ENCODE measurements at places on chromosomes 2 and 18.

DNA sequence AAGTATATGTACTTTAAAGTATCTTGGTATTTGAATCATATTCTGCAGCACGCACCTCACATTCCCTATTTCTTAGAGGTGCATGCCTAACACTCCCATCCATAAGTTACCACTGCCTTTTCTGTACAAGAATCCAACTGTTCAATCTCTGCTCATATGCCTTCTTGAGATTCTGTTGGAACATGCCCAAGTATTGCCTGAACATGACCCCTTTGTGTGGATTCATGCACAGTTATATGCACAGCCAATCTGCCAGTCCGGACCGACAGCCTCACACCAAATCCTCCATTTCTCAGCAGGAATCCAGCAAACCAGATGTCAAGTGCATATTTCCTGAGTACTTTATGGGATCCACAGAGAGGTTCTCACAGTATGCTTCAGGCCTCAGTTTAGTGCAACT is 222.0 kb downstream of the TMEM182 start:
- DNase-seq, result no peak

DNA sequence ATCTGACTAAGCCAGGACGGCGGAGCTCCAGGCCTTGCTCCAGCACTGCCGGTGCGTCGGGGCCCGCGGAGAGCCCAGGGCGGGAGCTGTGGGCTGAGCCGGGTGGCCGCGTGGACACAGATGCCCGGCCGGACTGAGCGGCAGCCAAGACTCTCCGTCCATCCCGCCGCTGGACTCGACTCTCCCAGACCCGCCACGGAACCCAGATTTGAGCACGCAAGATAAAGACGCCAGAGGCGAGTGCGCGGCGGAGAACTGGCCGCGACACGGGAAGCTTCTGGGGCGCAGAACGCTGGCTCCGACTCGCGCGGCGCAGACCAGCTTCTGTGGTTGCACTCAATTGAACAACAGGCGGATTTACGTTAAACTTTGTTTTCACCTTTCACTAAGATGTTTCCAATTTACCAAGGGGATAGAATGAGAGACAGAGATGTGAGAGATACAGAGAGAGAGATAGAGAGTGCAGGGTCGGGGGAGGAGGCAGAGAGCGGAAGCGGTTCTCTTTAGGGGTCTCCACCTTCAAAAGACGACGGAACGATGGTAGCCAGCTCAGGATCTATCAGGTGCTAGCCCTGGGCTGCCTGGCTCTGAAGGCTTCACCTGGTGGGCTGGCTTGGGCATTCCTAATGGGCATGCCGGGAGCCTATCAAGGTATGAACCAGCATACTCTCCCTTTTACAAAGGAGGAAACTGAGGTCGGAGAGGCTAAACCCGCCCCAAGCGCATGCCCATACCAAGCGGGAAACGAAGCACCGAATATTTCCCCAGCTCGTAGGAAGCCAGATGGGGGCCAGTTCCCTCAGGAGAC is 10.4 kb upstream of the EN1 start:
- no peak for DNase-seq

DNA sequence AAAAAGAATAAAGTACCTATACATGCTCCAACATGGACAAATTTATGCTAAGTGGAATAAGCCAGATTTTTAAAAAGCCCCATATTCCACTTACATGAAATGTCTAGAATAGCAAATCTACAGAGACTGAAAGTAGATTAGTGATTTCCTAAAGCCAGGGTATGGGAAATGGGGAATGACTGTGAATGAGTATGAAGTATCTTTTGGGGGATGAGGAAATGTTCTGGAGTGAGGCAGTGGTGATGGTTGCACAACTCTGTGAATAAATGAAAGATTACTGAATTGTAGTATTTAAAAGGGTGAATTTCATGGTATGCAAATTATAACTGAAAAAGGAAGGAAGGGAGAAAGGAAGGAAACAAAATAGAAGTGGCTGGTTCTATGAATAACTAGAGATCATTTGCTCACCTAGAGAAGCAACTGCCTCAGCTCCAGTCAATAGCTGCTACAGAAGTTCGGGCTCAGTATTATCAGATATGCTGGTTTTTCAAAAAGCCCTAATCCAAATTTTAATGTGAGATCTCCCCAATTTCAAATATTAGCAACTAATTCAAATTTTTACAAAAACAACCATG is 39.3 kb downstream of the MAP3K2 start:
- no peak for DNase-seq

- peak; percentile 57 for DNase-seq
Observed at GRCh38 chr18:5058768-5059695, 138.0 kb downstream of the AKAIN1 start.

GRCh38 chr2:133765658-133766057 is 197.4 kb upstream of the NCKAP5 start:
- no peak for DNase-seq

GRCh38 chr2:103781313-103781712 is 1019.5 kb downstream of the TMEM182 start:
- no peak for DNase-seq

DNA sequence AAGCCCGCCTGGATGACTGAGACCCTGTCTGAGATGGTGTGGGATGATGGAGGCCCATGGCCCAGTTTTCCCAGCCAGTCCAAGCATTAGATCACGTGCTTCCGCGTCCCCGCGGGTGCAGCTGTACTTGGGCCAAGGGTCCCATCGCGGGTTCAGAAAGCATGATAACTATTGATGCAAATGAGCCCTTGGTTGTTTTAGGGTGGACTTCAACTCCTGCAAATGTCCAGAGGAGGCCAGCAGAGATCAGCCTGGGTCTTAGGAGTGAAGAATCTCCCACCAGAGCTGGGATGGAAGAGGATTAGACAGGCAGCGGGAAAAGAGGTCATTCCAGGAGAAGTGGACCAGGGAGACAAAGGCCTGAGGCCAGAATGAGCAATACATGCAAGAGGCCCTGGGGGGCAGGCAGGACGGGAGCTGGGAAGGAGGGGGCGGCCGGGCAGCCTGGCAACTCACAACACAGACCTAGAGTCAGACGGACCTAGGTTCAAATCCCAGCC is 89.9 kb upstream of the TMEM247 start:
- DNase-seq, result no peak

- peak; percentile 12 for DNase-seq
Observed at GRCh38 chr2:161992531-161992930, 81.5 kb downstream of the DPP4 start.

DNA sequence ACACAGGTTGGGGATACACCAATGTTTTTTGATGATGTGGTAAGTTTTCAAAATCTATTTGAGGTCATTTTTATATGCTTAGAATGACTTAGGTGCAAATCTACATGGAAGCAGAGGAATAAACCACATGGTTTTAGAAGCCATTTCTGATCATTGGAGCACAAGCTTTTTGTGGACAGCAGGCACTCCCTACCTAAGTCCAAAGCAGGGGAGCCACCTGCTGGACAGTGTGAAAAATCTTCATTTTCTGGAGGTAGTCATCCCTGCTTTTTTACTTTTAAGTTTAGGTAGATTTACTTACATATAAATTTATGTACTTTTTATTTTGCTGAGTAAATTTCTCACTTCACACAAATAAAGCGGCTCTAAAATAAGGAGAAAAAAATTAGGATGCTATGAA is 323.2 kb downstream of the PLCL1 start:
- peak; percentile 2 for DNase-seq

DNA sequence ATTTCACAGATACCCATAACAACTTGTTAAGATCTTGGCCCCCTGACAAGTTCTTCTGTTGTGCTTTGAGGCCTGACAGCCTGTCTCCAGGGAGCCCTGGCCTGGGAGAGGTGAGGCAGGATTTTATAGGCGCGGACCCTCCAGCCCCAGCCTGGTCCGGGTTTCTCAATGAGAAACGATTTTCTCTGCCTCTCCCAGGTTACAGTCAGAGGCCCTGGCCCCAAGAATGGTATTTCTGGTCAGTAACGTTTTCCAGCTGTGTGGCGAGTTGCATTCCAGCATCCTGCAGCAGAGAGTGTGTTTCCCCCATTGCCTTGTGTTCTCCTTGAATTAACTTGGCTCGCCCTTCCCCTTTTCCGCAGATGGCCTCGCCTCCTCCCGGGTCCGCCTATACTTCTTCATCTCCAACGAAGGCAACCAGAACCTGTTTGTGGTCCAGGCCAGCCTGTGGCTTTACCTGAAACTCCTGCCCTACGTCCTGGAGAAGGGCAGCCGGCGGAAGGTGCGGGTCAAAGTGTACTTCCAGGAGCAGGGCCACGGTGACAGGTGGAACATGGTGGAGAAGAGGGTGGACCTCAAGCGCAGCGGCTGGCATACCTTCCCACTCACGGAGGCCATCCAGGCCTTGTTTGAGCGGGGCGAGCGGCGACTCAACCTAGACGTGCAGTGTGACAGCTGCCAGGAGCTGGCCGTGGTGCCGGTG is 3.0 kb downstream of the INHBB start:
- no peak for DNase-seq

- DNase-seq, result peak; percentile 5
Observed at GRCh38 chr2:151766437-151767153, 32.3 kb upstream of the NEB start.

GRCh38 chr18:4106407-4107033 is 348.6 kb downstream of the DLGAP1 start:
- peak; percentile 34 for DNase-seq

GRCh38 chr2:165898381-165898780 is 55.2 kb downstream of the TTC21B start:
- DNase-seq, result no peak

GRCh38 chr2:20062615-20063545 is 11.5 kb upstream of the LAPTM4A start:
- no peak for DNase-seq

DNA sequence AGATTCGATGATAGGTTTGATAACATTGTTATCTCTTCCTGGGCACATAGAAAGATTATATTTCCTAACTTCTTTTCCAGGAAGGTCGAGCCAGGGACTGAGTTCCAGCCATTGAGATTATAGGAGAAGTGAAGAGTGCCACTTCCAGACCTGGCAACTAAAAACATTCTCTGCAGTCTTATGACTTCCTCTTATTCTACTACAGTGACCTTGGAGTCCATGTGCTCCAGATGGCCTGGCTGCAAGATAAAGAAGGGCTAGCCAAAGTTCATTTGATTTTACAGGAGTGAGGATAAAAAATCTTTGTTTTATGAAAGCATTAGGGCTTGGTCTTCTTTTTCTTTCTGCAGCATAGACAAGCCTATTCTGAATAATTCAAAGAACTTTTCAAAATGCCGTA is 363.0 kb downstream of the FSIP2 start:
- DNase-seq, result no peak

DNA sequence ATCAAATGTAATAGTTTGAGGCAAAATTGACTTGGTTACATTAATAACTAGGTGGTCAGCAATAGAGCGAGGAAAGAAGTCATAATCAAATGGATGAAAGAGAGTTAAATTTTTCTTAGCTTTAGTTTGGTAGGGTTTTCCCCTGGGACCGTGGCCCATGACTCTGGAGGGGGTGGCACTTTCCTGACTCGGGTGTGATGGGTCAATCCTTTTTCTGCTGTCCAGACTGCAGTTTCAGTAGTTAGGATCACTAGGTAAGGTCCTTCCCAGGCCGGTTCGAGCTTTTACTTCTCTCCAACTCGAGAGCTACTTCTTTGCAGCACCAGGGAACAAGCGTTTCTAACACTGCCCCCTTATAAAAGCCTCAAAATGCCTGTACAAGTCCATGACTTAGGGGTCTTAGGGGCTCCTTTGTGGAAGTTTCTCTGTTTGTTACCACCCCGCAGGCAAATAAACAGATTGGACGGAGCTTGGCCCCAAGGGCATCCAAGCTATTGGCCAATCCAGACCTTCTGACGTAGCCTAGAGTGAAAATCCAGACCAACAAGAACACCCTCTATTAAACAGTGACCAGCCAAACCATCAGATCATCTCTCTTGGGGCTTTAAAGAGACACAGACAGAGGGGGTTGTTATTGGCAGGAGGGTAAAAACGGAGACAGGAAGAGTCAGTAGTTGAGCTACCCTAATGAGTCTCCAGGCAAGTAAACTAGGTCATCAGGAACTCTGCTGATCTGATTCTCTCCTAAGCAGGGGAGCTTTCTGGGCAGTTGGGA is 9.4 kb upstream of the CEP68 start:
- DNase-seq, result no peak

- DNase-seq, result no peak
Observed at GRCh38 chr2:197560146-197560665, 44.3 kb downstream of the MOB4 start.

DNA sequence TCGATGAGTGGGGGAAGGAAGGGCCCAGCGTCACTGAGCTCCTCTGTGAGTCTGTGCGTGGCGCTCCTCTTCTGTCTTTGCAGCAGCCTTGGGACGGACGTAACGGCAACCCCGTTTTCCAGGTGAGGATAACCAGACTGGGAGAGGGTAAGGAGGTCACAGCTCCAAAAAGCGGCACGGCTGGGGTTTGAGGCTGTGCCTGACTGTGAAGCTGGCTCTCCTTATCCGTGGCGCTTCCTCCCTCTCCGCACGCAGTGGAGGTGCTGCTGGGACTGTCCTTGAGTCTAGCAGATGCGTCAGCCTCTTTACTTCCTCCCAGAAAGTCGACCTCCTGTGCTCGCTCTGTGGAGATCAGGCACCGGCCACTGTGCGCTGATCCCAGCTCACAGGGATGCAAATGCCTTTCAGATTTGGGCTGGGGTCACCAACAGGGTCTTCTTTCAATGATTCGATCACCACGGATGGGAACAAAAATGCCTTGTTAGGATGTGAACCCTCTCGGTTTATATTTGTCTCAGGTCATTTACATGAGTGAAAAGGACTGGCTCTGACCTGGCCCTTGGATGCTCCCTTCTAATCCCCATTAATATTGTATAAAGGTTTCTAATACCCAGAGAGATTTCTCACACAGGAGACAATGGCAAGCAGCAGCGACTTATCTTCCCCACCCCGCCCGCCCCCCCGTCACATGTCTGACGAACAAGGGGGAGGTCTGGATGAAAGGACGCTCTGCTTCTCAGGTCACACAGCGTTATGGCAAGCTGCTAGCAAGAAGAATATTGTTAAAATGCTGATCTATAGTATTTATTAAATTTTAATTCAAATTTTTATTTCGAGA is 30.1 kb upstream of the E2F6 start:
- no peak for DNase-seq

DNA sequence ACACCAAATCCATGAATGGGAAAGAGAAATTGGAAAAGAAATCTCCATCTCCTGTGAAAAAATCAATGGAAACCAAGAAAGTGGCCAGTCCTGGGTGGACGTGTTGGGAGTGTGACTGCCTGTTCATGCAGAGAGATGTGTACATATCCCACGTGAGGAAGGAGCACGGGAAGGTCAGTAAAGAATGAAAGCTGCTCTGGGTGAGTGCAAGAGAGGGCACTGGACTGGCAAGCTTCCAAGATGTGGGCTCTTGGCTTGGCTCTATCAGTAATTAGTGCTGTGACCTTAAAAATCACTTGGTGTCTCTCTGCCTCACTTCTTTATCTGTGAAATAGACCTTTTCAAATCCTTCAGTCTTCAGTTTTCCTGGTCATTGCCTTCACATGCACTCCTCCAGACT is 89.0 kb downstream of the ZNF532 start:
- DNase-seq, result no peak

Measured in CD8-positive, alpha-beta T cell (primary cell).